Subcutaneous preadipocyte (primary cell): ENCODE measurements at places on chromosomes 6 and 20. TPM values are rescaled to one million over a fixed set of nuclear protein-coding genes. Genes with fewer than 3 reads are reported as not detected.

Gene SNPH
- total RNA-seq = 5.5 and 6.3 TPM in 2 replicates

Gene SMIM29
- total RNA-seq = 50.2 and 58.4 TPM in 2 replicates

Gene GSTA3
- not detected in 2 replicates for total RNA-seq

Gene VGLL2
- not detected in 2 replicates for total RNA-seq

Gene MYLK4
- total RNA-seq = 0.39 and 0.73 TPM in 2 replicates

Gene PXDC1
- 38.7 and 41.9 TPM in 2 replicates for total RNA-seq

Gene CPXM1
- total RNA-seq = 2.2 and 2.3 TPM in 2 replicates

Gene RAB32
- 69.4 and 82.1 TPM in 2 replicates for total RNA-seq
